SJSA1 (cell line): ENCODE measurements at places on chromosomes 6 and 20. TPM values are rescaled to one million over a fixed set of nuclear protein-coding genes. Genes with fewer than 3 reads are reported as not detected.

DLK2 gene
- 0.16 TPM in 1 of 2 replicates, not detected in the other for total RNA-seq

NT5E gene
- total RNA-seq: 37.3 and 51.2 TPM in 2 replicates

WFDC2 gene
- not detected in 2 replicates for total RNA-seq

IRF4 gene
- total RNA-seq: 0.56 and 0.76 TPM in 2 replicates

GRM1 gene
- not detected in 2 replicates for total RNA-seq

GRCh38 chr6:83605517-83605916 lies 93.2 kb downstream of the PRSS35 start:
- no peak for DNase-seq

- DNase-seq: no peak
These were observed 588.4 kb upstream of the BTBD3 start for GRCh38 chr20:11329271-11329670.

GRCh38 chr6:42165016-42165415 lies 8.1 kb upstream of the GUCA1A start:
- DNase-seq: no peak

DNA sequence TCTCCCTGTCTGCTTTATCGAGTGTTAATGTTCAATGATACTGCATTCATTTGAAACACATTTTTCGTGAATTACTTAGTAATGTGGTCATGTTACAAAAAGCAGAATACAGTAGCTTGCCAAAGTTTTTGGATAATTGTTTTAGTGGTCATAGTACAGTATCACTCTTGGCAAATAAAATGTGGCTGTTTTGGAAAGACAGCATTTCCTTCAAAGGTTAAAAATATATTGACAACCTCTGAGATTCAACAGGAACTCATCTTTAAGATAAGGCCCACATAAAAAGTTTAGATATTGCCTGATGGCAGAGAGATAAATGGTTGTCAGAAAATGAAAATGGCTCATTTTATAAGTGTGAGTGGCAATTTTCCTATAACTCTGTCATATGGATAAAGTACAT lies 297.7 kb upstream of the MAN1A1 start:
- DNase-seq: no peak

DNA sequence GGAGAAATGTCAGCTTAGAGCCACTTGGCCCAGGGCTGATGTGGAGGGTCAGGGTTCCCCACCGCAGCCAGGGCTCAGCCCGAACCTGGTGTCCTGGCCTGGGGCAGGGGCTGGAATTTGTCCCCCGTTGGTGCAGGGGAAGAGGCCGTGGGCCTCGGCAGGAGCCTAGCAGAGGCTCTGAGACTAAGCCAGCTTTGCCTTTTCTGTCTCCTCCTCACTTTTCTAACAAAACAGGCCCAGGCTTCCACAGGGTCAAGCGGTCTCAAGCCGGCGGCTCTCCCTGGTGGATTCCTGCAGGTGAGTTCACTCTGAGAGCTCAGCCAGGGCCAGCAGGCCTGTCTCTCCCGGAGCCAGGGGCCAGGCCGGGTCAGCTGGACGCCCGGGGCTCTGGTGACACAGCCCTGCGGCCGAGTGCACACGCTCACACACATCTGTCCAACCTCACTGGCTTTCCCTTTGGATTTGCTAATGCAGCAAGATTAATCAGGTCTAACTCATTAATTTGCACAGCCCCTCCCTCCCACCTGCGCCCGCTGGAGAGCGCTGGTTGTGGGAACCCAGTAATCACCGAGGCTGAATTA lies 2.9 kb upstream of the CHRNA4 start:
- DNase-seq: no peak
